ENCODE measurements at places on chromosomes 3 and 15.

GRCh38 chr3:10387881-10388609 is 67.1 kb upstream of the SEC13 start:
- DNase-seq = no peak

GRCh38 chr3:10017636-10018292 is 8.5 kb upstream of the FANCD2 start:
- peak; percentile 95 for DNase-seq

- no peak for DNase-seq
Observed at GRCh38 chr15:88954431-88955277, 41.5 kb upstream of the MFGE8 start.

GRCh38 chr15:73989001-73989798 is 2.9 kb downstream of the STOML1 start:
- DNase-seq = peak; percentile 92

DNA sequence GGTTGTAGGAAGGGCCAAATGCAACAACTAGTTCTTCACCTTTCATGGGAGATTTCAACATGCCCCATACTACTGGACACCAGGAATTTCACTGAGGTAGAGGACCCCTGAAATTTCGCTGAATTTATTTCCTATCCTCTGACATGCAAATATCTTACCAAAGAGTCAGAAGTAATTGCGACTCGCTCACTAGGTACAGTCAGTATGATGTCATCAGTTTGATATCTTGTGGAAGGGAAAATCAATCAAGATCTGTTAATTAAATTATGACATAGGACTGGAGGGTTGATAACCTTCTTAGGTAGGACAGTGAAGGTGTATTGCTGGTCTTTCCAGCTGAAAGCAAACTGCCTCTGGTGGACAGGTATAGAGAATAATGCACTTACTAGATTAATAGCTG is 74.9 kb upstream of the TNIK start:
- DNase-seq = no peak

DNA sequence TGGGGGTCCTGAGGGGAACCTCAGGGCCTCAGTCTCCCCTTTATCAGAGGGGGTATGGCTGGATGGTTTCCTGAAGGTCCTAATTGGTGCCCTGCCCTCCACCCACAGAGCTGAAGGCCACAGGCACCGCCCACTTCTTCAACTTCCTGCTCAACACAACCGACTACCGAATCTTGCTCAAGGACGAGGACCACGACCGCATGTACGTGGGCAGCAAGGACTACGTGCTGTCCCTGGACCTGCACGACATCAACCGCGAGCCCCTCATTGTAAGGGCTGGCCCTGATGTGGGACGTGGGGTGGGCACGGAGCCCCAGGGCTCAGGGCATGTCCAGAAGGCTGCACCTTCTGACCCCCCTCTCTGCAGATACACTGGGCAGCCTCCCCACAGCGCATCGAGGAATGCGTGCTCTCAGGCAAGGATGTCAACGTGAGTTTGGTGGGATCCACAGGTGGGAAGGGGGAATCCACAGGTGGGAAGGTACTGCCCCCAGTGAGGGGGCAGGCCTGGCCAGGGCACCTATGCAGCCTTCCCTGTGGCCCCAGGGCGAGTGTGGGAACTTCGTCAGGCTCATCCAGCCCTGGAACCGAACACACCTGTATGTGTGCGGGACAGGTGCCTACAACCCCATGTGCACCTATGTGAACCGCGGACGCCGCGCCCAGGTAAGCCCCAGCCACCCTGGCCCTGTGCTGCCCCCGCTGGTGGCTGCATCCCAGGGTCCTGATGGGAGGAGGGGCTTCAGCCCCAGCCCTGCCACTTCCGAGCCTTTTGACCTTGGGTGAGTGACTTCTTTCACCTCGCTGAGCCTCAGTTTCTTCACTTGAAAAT is 17.5 kb upstream of the GNAT1 start:
- DNase-seq = no peak

DNA sequence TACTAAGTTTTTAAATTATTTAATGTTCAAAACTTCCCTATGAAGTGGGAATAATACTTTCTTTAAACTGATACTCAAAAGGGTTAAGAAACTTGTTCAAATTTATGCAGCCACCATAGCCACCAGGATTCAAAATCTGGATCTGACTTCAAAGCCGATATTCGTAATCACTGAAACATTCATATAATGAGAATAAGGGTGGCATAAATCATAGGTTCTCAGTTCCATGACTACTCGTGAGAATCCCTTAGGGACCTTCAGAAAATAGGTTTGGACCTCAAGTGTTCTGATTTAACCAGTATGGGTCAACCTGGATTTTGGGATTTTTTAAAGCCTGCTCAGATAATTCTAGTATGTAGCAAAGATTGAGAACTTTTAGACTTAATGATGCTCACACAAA is 160.6 kb downstream of the RBMS3 start:
- DNase-seq = no peak

- DNase-seq = peak; percentile 14
Observed at GRCh38 chr15:65377105-65377975, 462 bp downstream of the IGDCC3 start.

DNA sequence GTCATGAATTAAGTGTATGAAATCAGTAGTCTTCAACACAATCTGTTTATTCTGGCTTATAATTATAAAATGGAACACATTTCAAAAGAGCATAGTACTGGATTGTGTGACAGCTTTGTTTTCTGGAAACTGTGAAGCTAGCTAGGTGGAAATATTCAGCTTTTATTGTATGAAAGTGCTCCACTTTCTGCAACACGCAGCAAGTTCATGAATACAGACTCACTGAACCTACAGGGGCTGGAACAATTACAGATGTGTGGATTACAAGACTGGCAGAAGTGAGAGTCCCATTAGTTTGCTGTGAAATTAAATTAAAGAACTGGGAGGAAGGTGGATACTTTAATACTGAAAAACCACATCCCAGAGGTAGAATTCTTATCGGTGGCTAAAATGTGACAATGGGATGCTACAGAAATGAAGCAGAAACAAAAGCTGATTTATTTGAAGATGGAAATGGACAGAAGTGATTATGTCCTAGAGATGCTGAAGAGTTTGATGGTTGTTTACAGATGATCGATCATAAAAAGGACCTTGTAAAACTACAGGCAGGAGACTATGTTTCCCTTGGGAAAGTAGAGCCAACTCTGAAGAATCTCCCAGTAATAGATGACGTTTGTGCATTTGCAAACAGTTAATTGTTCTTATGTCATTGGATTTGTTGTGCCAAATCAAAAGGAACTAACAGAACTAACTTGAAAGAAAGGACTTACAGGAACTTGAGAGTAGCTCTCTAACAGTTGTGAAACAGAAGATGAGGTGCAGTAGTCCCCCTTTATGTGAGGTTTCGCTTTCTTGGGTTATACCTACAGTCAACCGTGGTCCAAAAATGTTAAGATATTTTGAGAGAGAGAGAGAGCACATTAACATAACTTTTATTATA is 15.7 kb downstream of the TF start:
- DNase-seq = no peak

DNA sequence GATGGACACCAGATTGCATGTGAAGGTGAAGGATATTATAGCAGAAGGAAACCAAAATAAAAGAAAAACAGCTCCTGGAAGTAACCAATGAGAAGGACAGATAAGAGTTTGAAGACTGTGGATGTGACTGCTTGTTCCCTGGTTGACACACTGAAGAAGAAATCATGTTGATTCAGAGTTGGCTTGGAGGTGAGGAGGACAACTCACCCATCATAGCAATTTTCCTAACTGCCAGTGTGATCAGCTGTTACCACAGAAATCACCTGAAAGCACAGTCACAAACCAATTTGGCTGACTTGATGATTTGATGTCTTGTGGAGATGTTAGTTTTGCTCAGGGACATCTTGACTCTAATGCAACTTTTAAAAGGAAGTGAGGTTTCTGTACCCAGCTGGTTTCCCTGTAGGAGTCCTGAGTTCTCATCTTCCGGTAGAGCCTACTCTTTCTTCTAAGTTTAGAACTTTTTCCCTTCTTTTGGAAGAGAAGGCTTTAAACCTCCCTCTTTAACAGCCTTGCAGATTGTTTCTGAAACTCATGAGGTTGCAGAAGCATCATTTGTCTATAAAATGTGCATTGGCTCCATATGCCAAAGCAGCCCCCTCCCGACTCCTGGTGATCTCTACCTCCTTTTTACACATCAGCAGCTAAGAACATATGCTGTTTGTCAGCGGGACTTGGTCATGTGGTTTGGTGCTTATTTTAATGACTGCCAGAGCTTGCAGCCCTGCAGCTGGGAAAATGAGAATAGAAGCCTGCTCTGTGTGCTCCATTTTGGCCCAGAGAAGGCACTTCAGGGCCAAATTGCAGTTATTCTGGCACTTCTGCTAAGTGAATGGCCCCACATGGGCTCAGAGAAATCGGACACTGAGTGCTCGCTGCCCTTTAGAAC is 10.3 kb downstream of the ATG7 start:
- DNase-seq = no peak

- DNase-seq = no peak
Observed at GRCh38 chr15:57363661-57364060, 12.6 kb upstream of the CGNL1 start.

DNA sequence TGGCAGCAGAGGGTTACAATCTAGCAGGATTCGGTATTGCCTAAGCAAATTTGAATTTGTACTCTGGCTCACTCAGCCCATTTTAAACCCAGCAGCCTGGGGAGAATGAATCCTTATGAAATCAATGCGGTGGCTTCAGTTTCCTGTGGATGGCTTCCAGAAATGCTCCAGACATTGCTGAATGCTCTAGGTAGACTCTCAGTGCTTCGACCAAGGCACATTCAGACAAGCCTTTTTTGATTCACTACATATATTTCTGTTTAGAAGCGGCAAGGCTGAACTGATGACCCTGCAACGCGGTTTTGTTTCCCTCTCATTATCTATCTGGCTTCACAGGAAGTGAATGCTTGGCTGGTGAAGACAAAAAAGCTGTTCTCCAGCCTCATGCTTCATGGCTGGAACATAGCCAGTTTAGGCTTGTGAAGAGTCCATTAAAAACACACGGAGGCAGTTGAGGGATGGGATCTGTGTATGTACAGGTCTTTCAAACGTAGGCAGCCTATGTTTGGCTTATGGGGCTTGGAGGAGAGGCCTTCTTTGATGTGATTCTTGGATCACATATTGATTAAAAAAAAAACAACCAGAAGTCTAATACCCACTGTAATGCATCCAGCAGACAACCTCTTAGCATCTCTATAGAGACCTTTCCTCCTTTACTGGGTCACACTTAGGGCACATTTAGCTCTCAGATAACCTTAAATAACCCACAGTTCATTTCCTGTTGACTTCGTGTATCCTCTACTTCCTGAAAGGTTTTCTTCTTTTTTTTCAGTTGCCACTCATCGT is 400.2 kb upstream of the TBL1XR1 start:
- peak; percentile 92 for DNase-seq

- no peak for DNase-seq
Observed at GRCh38 chr3:47024932-47025331, 45.5 kb downstream of the NBEAL2 start.

DNA sequence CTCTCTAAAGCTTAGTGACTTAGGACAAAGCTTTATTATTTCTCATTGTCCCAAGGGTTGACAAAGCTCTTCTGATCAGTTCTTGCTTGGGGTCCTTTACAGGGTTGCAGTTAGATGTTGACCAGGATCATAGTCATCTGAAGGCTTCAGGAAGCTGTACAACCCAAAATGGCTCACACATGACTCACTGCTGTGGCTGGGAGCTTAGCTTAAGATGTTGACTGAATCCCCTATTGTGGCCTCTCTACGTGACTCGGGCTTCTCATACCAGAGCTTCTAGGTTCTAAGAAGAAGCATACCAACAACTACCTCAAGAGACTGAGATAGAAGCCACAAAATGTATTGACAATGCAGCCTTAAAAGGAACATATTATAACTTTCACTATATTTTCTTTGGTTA is 569.6 kb upstream of the ROBO2 start:
- no peak for DNase-seq

- DNase-seq = peak; percentile 86
Observed at GRCh38 chr15:48631176-48631770, 14.2 kb downstream of the FBN1 start.

DNA sequence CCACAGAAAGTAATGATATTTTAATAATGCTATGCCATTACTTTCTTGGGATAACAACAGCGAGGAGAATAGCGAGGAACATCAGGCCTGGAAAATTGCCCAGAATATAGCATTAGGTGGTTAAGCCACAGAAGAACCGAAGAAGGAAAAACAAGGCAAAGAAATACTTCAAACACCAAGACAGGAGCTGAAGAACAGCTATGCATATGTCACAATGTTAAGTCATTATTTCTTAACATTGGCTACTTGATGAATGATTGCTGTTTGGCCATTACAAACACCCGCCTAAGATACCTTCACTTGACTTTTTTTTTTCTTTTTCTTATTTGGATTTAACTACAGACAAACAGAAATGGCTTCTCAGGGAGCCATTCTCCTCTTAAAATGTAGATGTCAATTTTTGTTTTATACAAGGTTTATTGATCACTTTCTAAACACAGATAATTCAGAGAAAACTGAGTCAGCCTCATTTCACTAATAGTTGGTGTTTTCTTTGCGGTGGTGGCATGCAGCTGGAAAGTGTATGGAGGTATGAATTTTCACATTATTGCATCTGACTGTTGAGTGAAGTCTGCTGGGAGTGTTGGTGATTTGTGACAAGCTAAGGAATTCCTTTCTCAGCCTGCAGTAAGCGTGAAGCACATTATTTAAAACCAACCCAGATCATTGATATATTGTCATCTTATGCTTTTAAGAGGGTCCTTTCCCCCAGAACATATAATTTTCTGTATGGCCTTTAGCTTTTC is 705.7 kb upstream of the NR2F2 start:
- no peak for DNase-seq

GRCh38 chr3:65411367-65411766 is 627.4 kb downstream of the MAGI1 start:
- no peak for DNase-seq

DNA sequence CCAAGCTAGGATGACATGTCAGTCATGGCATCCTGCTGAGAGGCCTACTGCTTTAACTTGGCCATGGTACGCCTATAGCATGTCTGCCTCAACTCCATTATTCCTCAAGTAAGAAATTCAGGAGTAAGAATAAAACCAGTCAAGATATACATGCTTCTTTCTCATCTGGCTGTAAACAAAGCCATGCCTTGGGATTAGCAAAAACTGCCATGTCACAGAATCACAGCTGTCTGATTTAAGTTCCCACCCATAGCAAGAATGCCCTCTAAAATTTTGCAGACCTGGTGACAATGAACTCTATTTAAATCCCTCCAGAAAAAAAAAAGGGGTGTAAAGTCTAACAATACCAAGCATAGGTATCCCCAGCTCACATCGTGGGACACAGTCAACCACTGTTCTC is 55.6 kb upstream of the ACAN start:
- DNase-seq = no peak
